ENCODE measurements at places on chromosomes 4 and X.

- no peak for DNase-seq
Measured at GRCh38 chr4:60682901-60683300, 517.2 kb upstream of the ADGRL3 start.

DNA sequence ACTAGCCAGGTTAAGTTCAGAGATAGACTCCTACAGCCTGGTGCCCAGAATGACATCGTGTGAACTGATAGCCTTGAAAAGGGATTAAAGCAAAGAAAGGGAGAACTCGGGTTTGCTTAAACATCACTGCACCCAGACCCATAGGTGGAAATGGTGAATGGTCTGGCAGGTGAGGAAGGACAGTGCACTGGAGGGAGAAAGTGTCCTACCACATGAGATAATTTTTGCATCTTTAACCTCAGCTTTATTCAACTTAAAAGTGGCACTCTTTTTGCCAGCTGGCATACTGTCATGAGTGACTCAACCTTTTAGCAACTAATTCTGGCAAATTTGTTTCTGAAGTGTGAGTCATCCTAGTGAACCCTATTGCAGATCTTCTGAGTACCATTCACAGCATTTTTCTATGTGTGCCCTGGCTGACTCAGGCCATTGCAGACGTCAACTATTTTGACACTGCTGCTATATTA is 53.0 kb upstream of the DAPP1 start:
- DNase-seq: no peak

DNA sequence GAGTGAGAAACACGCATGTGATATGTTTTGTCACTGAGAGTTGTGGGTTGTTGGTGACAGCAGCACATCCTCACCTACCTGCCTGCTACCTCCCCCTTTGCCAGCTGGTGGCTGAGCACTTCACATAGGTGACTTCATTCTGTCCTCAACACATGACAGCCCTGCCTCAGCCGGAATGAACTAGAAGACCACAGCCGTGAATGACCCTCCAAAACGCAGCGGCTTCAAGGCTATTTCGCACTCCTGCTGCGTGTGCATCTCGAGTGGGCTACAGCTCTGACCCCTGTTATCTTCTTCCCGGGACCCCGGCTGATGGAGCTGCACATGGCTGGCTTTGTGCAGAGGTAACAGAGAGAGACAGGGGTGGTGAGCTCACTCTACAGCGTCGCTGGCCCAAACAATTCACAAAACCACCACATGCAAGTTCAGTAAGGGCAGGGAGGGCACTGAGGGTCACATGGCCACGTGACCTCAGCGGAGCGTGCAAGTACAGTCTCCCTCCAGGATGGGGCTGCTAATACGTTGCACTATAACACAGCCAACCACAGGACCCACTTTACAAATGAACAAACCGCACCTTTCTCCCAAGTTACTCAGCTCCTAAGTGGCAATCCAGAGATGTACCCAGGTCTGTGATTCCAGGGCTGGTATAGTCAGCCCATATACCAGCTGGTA is 6.3 kb upstream of the PPP2R2C start:
- no peak for DNase-seq

- DNase-seq: no peak
Measured at GRCh38 chrX:17527135-17527701, 152.2 kb downstream of the NHS start.

DNA sequence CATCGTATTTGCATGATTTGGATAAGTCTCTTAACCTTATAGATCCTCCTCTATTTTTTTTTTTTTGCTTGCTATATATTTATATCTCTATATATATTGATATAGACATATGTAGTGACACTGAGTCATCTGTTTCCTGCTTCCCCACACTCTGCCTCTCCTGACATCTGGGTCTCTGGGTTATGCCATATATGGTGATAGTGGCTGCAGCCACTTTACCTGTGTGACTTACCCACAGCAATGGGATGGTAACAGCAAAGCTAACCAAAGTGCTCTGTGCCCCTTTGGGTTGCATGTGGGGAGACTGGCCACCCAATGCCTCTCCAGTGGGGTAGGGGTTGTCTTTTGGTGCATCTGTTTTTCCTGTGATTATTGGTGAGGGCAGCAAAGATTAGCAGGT is 14.5 kb downstream of the CMC4 start:
- DNase-seq: peak; percentile 42

- no peak for DNase-seq
Measured at GRCh38 chrX:130212371-130212770, 40.6 kb downstream of the RAB33A start.

- no peak for DNase-seq
Measured at GRCh38 chr4:2361366-2362265, 56.8 kb downstream of the ZFYVE28 start.

DNA sequence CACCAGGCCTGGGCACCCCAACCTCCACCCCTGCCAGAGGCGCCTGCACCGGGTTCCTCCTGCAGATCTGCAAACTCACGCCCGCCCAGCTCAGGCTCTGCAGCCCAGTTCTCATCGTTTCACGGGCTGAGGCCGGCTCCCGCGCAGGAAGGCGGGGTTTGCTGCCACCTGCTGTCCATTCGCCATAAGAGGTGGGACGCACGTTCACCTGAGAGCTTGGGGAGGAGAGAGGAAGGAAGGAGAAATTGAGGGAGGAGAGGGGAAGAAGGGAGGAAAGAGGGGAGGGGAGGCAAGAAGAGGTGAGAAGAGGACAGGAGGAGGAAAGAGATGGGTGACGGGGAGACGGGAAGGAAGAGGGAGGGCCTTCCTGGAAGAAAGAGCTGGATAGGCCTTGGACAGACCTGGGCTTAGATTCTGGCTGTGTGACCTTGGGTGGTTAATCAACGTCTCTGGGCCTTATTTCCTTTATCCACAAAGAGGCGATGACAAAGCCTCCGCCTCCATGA is 114.5 kb downstream of the ADRA2C start:
- DNase-seq: peak; percentile 50

DNA sequence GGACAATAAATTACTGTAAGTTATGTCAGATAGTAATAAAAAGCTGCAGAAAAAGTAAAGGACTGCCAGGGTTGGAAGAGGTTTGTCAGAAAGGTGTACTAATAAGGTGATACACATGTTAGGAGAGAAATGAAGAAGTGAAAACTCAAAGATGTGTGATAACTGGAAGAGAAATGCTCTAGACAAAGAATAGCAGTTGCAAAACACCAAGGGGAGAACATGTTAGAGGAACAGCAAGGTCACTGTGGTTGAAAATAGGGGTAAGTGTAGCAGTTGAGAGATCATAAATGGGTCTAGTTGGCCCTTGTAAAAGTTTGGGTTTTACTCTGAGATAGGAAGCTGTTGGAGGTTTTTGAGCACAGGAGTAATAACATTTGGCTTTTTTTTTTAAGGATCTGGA is 46.9 kb downstream of the HSPA4L start:
- no peak for DNase-seq

DNA sequence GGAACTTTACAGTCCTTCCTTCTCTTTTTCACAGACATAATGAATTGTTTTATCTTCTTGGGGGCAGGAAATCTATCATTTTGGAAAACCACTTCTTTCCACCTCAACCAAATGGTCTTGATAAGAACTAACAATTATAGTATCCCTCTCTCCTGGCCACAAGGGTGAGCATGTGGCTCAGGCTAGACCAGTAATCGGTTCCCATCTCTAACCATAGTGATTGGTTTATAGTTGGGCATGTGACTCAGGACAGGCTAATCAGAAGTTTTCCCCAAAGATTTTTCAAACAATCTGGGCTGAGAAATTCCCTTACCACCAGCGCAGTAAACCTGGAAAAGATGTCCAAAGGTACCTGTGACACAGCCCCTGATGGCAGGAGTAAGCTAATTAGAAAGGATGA is 4.0 kb upstream of the CXorf66 start:
- no peak for DNase-seq

DNA sequence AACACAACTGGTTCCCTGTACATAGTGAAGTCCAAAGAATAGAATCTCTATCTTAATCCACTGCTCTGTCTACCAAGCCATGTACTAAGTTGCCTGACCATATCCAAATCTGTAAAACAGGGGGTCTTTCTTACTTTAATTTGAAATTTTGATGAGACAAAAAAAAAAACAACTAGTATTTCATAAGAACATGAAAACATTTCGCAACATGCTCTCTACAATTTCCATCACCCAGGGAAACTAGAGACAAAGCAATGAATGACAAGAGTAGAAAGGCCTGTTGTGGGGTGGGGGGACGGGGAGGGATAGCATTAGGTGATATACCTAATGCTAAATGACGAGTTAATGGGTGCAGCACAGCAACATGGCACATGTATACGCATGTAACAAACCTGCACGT is 279.9 kb downstream of the PPP3CA start:
- no peak for DNase-seq

DNA sequence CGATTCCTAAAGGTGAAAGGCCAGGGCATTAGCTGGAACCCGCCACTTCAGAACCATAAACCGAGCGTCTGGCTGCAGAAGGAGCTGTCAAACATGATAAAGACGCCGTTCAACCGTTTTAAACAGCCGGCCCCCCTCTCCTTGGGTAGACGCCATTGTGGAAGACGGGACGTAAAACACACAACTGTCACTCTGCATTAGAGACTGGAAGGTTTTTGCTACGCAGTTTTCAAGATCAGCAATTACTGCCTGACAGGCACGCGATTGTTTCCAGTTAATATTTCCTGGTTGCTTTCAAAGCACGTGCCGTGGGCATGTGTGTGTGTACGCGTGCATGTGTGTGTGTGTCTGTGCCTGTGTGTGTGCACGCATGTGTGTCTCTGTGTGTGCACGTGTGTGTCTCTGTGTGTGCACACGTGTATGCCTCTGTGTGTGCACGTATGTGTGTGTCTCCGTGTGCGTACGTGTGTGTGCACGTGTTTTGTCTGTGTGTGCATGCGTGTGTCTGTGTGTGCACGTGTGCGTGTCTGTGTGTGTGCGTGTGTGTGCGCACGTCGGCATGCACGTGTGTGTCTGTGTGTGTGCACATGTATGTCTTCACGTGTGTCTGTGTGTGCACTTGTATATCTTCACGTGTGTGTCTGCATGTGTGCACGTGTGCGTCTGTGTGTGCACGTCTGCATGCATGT is 48.8 kb downstream of the SHOX start:
- DNase-seq: no peak

- DNase-seq: no peak
Measured at GRCh38 chr4:5568931-5569330, 139.4 kb downstream of the EVC2 start.

GRCh38 chrX:65926095-65927019 is 113.5 kb downstream of the VSIG4 start:
- DNase-seq: peak; percentile 45
